Muscle of back (tissue), 13 donors: ENCODE measurements at places on chromosomes 7 and 10. TPM values are rescaled to one million over a fixed set of nuclear protein-coding genes. Genes with fewer than 3 reads are reported as not detected.

The KAZALD1 gene
- 35.7 TPM for polyA plus RNA-seq

DNA sequence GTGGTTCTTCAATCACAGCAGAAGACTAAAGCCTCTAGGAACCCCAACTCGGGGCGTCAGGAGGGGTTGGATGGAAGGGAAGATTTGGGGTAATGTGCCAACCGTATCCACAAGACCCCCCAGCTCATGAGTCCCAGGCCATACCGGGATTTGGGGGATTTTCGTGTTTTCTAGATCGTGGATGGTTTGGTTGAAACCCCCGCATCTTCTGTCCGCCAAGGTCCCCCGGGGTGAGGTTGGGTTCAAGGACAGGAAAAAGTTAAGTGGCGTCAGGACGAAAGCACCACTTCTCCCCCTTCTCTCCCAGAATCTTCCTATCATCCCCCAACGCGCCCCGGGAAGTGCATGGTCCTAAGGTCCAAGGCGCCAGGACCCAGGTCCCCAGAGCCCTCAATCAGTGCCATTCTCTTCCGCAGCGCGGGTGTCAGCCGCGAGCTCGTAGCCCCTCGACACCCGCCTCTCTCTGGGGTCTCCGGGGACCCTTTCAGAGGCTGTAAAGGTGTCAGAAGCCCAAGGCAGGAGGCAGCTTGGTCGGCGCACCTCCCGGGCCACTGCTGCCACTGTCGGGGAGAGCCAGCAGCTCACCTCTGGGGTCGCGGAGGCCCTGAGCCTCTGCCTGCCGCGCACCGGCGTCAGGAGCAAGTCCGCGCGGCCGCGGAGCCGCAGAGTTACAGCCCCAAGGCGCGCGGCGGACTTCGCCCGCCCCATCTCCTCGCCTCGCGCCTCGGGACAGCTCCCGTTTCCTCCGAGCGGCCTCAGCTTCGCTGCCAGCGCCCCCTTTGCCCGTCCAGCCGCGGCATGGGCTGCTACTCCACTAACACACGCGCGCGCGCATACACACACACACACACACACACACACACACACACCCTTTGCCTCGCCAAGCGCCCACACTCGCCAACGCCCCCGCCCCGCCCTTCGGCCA is 1.5 kb downstream of the MKX start:
- DNase-seq, result no peak

GRCh38 chr10:102904346-102904745 is 13.7 kb upstream of the CNNM2 start:
- no peak for DNase-seq

DNA sequence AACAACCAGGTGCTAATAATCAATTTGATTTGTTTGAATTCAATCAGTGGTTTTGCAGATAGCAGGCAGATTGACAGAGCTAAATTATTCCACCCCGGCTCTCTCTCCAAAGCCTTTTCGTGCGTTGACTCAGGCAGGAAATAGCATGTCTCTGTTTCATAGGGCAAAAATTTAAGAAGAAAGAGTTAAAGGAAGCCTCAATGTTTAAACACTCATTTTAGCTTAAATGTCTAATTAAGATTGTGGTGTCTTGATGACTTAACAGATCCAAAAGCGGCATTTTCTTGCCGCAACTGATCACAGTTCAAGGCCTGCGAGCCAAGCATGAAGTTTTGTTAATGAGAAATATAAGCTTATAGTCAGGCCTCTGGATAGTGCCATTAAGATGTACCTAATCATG is 1051.1 kb upstream of the AUTS2 start:
- DNase-seq, result no peak

GRCh38 chr7:14598978-14599377 is 303.6 kb downstream of the DGKB start:
- peak; percentile 18 for DNase-seq

- no peak for DNase-seq
Observed at GRCh38 chr10:48589266-48589665, 15.6 kb downstream of the ARHGAP22 start.

DNA sequence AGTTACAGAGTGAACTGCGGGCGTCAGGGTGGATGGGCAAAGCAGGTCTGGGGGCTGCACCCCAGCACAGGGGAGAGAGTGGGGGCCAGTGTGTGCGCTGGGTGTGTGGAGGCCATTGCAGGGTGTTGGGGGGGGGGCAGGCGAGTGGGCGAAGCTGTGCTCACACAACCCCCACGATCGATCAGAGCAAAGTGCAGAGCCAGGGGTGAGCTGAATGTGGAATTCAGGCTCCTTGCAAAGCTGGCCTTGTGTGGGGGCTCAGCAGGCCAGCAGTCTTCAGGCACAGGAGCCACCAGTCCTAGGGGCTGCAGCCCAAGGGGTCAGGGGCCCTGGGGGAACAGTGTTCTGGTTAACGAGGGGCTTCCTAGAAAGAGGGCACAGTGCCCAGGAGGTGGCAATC is 862 bp upstream of the SHH start:
- no peak for DNase-seq

The MAD1L1 gene
- 22.3 TPM for polyA plus RNA-seq

The PTF1A gene
- not detected for polyA plus RNA-seq

The GHITM gene
- polyA plus RNA-seq, result 120 TPM

- DNase-seq, result no peak
Observed at GRCh38 chr7:123367031-123367430, 167.3 kb upstream of the SLC13A1 start.

The SPDYE6 gene
- polyA plus RNA-seq, result 9.4 TPM

- DNase-seq, result peak; percentile 62
Observed at GRCh38 chr10:14371581-14371980, 40.9 kb upstream of the FRMD4A start.

DNA sequence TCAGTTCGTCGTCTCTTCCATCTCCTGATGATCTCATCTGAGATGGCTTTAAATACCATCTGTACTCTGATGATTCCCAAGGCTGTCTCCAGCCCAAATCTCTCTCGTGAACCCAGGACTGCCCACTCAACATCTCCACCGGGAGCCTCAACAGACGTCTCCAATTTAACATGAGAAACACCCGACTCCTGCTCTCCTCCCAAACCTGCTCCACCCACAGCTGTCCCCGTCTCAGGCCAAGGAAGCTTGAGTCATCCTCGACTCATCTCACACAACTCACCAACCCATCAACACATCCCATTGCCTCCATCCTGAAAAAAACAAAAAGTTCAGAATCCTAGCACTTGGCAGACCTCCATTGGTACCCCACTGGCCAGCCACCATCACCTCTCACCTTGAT is 29.7 kb upstream of the CALN1 start:
- no peak for DNase-seq

The PTPRN2 gene
- polyA plus RNA-seq, result 3.1 TPM

DNA sequence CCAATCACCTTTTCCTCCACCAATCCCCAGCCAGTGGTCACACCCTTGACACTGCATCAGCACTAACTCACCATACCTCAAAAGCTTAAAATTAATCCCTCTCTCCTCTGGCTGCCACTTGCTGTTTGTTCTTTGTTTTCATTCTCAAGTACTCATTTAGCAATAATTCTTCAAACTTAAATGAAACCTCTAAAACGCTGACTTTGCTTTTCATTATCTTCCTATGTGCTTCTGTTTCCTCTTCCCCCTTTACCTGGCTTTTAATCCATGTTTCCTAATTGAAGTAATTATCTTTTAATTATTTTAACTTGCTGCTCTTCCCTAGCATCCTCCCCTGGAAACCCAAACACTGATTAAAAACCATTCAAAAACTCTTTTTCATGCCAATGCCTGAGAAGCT is 348.9 kb upstream of the MEOX2 start:
- DNase-seq, result no peak

DNA sequence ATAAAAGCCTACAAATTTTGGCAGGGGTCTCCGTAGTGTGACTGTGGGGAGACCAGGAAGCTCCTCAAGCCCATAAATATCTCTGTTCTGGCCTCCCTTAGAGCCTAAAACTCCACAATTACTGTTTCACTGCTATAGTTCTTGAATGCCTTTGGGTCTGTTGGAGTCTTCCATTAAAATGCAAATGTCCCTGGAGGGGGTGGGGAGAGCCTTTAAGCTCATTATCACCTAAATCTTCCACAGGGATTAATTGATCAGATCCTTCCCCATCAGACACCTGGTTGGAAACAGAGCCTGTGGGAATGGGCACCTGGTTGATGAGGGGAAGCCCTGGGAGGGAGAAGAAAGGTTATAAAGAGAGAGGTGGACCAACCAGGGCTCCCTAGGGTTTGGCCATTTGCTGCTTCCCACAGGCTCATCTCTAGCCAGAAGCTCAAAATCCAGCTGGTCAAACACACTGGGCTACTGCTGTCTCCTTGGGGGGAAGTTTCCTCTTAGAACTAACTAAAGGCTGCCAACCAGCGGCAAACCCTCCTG is 718.2 kb downstream of the LRMDA start:
- DNase-seq, result no peak

- no peak for DNase-seq
Observed at GRCh38 chr10:24433705-24434104, 224.8 kb downstream of the KIAA1217 start.

GRCh38 chr7:113763226-113763625 is 155.6 kb downstream of the PPP1R3A start:
- no peak for DNase-seq

The MTERF1 gene
- polyA plus RNA-seq, result 12.7 TPM

- no peak for DNase-seq
Observed at GRCh38 chr10:49113741-49114141, 1.6 kb downstream of the VSTM4 start.

DNA sequence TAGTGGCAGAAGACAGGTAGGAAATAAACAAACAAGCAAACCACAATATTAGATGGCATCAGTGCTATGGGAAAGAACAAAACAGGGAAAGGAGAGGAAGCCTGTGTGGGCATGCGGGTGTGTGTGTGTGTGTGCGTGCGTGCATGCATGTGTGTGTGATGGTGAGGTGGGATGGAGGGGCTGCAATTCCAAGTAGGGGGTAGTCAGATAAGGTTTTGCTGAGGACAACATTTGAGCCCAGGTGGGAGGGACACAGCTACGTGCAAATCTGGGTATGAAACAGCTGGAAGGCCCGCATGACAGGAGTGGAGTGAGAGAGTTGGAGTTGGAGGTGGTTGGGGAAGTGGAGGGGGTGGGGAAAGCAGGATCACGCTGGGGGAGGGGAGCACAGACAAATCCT is 121.0 kb upstream of the PARD3 start:
- DNase-seq, result no peak

- DNase-seq, result peak; percentile 82
Observed at GRCh38 chr10:129962872-129963640, 1.0 kb downstream of the EBF3 start.

The TMEM213 gene
- polyA plus RNA-seq, result not detected

DNA sequence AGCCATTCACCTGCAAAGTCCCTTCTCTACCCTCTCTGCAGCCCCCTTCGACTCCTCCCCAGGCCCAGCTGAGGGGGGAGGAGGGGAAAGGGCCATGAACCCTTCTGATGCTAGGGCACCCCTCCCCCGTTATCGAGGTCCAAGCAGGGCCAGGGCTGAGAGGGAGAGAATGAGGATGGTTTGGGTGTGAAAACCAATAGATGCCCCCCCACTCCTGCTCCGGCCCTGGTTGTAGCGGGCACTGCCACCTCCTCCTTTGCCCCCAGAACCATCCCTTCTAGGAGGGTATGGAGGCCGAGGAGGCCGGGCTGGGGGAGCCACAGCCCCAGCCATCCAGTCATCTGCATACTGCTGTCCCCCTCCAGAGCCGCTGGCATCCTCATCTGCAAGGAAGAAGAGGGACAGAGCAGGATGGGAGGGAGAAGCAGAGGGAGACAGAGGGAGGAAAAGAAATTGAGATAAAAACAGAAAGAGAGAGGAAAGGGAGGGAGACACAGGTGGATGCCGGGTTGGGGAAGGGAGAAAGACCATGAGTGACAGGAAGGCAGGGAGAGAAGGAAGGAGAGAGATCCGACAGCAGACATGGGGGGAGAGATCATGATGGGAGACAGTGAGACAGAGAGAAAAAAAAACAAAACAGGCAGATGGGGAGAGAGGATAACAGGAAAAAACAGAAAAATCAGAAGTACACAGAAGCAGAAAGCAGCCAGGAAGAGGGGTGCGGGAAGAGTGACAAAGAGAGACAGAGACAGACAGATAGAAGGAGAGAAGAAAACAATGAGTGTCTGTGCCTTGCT is 1.9 kb upstream of the GAL3ST4 start:
- no peak for DNase-seq

DNA sequence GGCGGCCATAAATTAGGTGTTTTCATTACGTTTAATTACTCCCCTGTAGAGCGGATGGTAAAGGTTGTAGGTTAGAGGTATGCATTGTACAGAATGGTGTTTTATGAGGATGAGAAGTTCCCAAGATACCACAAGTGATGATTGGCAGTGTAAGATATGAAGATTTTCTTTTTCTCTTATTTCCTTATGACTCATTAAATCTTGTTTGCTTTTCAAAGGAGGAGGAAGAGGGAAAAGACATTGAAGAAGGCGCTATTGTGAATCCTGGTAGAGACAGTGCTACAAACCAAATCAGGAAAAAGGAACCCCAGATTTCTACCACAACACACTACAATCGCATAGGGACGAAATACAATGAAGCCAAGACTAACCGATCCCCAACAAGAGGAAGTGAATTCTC is 133.9 kb downstream of the AASS start:
- no peak for DNase-seq

The SPRN gene
- polyA plus RNA-seq, result 3.2 TPM

DNA sequence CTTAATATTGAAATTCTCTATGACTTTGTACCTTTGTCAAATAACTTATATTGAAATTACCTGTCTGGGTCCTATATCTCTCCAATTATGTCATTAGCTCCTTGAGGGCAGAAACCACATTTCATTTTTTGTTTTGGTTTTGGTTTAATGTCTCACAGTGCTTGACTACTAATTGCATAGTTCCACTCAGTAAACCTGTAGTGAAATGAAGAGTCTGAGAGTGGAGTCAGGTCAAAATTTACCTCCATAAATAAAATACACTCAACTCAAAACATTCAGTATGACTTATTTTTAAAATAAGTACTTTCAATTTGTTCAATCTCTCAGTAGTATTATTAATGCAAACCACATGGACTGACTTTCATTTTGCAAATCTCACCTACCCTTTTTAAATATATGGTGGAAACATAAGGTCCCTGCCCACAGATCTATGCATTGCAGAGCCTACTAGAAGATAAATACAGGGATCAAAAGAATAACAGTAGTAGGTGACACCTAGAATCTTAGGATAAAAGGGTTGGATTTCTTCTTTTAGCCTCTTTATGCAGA is 32.5 kb downstream of the PDE1C start:
- no peak for DNase-seq

GRCh38 chr10:123748711-123749110 is 82.6 kb downstream of the GPR26 start:
- DNase-seq, result no peak

The STEAP1B gene
- 1.3 TPM for polyA plus RNA-seq

The CAMK2B gene
- 13.6 TPM for polyA plus RNA-seq

The GUSB gene
- 44.2 TPM for polyA plus RNA-seq

The TMEM140 gene
- 9.8 TPM for polyA plus RNA-seq

The SLC13A1 gene
- polyA plus RNA-seq, result not detected
